Stimulated activated naive B cell treated with anti-CD40 and anti-IgM and Interleukin-4, amounts not matched to agents 10 μg/mL and 1 μg/mL and 100 μg/mL, for 72 hours (primary cell): ENCODE measurements at places on chromosomes 5 and 9.

- DNase-seq, result no peak
These were observed 6.2 kb upstream of the CKS2 start for GRCh38 chr9:89304834-89305188.

- DNase-seq, result no peak
These were observed 1.2 kb upstream of the NELFB start for GRCh38 chr9:137253717-137254623.

GRCh38 chr5:141783005-141783946, 94.9 kb downstream of the PCDH1 start:
- DNase-seq, result no peak

GRCh38 chr5:120803282-120803681, 339.2 kb downstream of the PRR16 start:
- DNase-seq, result no peak

DNA sequence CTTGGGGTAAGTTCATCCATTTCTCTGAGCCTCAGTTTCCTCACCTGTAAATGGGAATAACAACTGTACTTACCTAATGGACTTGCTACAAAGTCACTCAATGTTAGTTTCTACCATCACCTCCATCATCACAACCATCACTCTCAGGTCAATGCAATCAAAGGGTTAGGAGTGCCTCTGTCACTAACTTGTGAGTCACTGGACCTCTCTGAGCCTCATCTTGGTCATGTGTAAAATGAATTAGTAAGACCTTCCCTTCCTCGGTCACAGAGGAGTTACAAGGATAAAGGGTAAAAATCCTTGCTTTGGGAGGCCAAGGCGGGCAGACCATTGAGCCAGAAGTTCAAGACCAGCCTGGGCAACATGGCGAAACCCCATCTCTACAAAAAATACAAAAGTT, 12.8 kb downstream of the FABP6 start:
- DNase-seq, result no peak

GRCh38 chr5:154477382-154478223, 424 bp downstream of the HAND1 start:
- DNase-seq, result no peak
